Stimulated activated CD4-positive, alpha-beta T cell treated with anti-CD3 and anti-CD28 coated beads, TNF-alpha, amount 100 ng/mL, for 4 hours (primary cell): ENCODE measurements at places on chromosomes 7 and 10.

DNA sequence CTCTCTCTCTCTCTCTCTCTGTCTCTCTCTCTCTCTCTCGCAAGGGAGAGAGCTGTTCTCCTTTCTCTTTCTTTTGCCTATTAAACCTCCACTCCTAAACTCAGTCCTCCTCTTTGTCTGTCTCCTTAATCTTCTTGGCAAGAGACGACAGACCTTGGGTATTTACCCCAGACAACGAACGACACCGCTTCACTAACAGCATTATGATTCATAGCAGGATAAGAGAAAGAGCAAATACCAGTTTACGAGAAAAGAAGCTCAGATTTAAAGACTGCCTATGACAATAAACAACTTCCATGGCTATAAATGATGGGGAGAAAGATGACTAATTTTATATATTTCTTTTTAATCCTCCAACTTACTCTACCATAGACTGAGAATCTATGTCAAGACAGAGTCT lies 1396.5 kb upstream of the CELF2 start:
- DNase-seq: no peak

- no peak for DNase-seq
These were observed 77.4 kb downstream of the TAF3 start for GRCh38 chr10:7895699-7896090.

GRCh38 chr10:77421591-77421990 lies 216.0 kb downstream of the KCNMA1 start:
- DNase-seq: no peak

- DNase-seq: no peak
These were observed 543.3 kb downstream of the CALN1 start for GRCh38 chr7:71868797-71869196.

- DNase-seq: no peak
These were observed 21.2 kb downstream of the ZNF680 start for GRCh38 chr7:64541438-64542359.

DNA sequence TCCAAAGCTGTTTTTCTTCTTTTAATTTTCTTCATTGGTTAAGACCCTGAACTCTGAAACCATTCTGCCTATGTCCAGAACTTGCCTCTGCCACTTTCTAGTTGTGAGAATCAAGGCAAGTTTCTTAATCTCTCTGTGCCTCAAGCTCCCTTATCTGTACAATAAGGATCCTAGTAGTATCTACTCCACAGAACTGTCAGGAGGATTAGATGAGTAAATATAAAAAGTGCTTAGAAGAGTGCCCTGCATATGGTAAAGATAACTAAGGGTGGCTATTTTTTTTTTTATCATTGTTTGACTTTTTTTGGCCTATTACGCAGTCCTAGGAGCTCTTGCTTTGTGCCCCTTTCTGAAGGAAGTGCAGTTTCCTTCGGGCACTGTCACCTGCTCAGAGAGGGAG lies 46.4 kb upstream of the RAPGEF5 start:
- no peak for DNase-seq

DNA sequence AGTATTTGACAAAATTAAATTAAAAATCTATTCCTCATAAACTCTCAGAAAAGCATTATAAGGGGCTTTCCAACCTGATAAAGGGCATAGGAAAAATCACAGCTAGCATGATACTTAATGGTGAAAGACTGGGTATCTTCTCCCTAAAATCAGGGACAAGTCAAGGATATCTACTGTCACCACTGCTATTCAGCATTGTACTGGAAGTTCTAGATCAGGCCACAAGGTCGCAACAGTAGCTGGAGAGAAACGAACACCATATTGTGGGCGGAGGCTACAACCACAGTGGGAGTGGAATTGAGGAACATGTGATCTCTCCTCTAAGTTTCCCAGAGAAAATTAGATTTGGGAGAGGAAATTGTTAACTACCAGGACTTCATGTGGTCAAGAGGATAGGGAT lies 70.0 kb upstream of the NAMPT start:
- DNase-seq: no peak

DNA sequence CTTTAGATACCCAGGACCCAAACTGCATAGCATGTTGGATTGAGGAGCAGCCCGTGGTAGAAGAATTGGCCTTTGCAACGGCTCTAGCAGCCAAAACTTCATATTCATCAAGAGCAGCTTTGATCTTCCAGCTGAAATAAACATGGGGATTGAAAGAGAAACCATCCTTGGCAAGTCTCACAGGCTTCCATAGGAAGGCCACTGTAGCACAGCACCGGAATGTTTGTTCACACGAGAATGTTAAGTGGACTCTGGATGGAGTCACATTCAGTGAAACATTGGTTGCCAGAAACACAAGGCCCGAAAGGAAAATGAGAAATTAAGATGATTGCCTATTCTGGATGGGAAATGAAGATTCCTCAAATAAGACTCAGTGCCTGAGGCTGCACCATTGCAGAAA lies 97.4 kb downstream of the RAB18 start:
- DNase-seq: no peak

GRCh38 chr7:40331915-40332314 lies 197.1 kb downstream of the SUGCT start:
- no peak for DNase-seq

DNA sequence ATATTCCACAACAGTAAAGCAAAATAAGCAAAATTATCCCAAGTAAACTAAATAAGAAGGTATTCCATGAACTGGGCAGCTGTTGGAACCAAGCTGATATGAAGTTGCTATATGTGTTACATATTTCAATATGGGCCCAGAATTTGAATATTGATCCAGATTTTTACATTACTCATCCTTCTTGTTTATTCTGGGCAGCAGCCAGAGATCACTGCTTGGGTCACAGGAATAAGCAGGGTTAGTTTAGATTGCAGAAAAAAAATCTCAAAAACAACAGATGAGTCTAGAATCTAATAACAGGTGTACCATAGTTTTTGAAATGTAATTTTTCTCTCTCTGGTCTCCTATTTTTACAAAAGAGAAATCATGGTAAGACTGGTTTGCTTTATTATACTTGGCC lies 171.5 kb upstream of the NAMPT start:
- DNase-seq: no peak

DNA sequence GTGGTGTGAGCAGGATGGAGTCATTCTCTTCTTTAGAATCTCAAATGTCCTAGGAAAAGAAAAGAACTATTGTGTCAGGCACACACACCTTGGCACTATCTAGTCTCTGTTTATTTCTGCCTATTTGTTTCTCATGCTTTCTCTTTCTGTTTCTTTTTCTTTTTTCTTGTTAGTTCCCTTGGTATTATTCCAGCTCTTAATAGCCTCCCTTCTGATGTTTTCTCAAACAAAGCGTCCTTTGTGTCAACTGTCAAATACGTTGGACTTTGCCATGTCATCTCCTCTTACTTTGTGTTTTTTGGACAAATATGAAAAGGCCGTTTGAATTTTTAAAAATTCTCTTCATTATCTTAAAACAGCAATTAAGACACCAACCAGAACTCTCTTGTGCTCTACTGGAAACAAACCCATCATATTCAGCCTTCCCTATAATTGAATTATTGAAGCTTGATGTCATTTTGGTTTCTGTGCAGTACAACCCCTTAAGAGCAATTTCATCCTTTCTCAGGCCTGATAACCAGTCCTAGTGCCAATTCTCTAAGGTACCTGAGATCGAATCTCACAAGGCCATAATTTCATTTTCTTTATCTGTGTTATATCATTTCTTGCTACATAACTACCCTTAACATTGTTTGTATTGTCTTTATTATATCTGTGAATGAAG lies 497.8 kb upstream of the NRP1 start:
- DNase-seq: no peak

DNA sequence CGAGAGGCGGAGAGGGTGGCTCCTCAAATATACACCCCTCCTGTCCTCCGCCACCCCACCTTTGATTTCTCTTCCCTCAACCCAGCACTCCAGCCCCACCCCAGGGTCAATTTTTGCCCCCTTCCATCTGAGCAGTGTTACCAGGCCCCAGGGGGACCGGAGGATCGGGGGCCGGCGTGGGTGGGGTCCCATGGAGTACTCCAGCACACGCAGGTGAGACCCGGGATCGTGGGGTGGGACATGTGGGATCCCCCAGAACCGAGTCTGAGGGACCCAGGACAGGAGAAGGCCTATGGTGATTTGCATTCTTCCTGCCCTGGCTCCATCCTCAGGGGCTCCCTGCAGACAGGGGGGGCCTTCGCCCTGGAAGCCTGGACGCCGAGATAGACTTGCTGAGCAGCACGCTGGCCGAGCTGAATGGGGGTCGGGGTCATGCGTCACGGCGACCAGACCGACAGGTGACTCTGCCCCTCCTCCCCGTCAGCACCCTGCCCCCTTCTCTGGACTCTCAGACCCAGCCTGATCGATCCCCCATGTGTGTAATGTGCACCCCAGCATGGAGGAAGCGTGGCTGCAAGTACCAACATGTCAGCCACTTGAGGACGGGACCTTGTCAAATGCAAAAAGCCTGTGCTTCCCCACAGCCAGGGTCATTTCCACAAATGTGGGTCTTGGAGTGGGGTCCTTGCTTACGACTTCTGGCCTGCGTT lies 744 bp downstream of the TRIP6 start:
- no peak for DNase-seq

- DNase-seq: no peak
These were observed 566.8 kb downstream of the CNTNAP2 start for GRCh38 chr7:146683439-146683838.

GRCh38 chr10:113357681-113358300 lies 195.1 kb upstream of the HABP2 start:
- DNase-seq: no peak

GRCh38 chr10:108112218-108112617 lies 947.7 kb upstream of the SORCS1 start:
- DNase-seq: no peak

DNA sequence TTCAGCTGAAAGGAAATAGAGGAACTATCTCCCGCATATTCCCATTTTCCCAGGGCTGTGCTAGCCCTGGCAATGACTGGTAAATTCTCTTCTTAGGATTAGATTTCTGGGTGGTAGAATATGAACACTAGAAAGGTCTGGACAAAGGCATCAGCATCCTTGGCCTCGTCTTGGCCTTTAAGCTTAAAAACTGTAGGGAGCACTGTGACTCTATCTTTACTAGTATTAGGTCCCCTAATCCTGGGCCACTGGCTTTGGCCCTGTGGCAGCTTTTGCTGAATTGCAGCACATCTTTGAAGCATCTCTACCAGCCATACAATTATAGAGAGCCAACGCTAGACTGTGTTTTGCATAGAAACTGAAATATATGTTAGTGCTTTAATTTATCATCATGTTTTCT lies 41.5 kb upstream of the EBLN1 start:
- DNase-seq: no peak

DNA sequence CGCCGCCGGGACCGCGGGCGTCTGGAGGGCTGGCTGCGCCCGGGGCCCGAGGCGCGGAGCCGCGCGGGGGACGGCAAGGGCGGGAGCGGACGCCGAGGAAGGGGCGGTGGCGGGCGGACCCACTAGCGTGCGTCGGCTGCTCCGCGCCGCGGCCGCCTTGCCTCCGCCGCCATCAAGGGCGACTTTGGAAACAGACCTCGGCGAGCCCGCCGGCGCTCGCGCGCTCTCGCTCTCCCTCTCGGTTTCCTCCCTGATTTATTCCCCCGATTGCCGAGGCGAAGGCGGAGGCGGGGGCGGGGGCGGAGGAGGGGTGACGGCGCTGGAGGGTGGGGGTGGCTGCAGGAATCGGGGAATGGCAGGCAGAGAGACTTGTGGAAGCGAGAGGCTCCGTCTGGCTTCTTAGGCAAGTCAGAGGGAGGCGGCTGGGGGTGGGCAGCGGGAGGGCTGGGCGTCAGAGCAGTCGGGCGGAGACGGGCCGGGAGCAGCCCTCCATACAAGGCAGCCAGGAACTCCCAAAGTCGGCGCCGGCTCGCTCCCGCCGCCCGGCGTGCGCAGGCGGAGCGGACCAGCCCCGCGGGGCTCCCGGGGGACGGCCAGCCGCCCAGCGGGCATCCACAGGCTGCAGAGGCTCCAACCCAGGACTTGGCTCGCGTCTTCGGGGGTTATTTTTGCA lies at the start of gene CACNA2D1:
CACNA2D1 (minus strand) TSS at position 231 of the 673 bp plus-strand sequence.
- DNase-seq: no peak

GRCh38 chr7:34895202-34895601 lies 142.1 kb downstream of the DPY19L1 start:
- no peak for DNase-seq

GRCh38 chr10:101116754-101117153 lies 14.3 kb upstream of the TLX1 start:
- no peak for DNase-seq

- no peak for DNase-seq
These were observed 5.2 kb downstream of the CPED1 start for GRCh38 chr7:120993553-120994191.

GRCh38 chr10:98326621-98327027 lies 58.6 kb upstream of the LOXL4 start:
- no peak for DNase-seq

- no peak for DNase-seq
These were observed 104.5 kb upstream of the PCLO start for GRCh38 chr7:83267141-83267631.

DNA sequence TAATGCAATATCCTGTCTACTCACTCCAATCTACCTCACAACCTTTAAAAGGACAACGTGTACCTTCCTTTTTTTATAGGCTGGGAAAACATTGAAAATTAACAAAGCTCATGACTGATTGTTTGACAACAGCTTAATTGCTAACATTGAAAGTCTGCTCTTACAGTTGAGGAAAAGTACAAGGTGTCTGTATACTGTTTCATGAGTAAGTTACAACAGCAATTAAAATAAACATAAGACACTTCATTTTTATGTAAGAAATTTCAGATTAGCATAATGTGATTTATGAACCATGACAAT lies 28.6 kb upstream of the NCAPG2 start:
- no peak for DNase-seq

DNA sequence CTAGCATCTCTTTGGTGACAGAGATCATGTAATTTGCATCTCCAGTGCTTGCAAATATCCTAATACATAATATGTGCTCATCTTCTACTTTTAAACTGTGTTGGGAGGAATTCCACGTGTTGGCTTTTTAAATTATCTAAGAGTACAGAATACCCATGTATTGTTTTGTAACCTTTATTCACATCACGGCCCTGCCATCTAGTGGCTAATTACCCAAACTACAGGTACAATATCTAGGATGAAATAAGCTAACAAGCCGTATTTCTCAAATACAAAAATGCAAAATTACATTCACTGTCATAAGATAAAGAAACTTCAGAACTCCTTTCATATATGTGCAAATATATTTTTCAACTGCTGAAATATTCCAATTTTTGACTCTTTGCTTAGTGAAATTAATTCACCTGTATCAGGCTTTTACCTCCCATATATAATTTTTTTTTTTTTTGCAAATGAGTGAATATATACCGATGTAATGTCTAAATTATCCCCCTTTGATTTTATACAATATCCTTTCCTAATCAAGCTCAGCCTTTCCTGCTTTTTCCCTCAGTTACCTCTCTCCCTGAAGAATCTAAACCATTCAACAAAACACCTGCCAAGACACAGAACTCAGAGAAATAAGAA lies 30.3 kb upstream of the LSM8 start:
- no peak for DNase-seq

DNA sequence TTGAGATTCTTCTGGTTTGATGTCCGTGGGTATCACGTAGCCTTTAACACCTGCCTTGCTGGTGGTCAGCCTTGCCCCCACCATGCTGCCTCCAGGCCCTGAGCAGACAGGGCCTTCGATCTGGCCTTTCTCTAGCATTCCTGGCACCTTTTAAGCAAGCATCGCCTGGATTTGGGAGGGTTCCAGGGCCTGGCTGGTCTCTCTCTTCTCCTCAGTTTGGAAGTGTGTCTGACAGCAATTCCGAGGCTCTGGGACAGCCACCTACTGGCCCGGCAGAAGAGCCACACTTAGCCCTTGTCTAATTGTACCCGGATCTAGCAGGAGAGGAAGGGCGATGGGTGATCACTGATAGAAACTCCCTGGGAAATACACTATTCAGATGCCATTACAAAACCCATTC lies 441.3 kb upstream of the MKI67 start:
- no peak for DNase-seq
